ENCODE measurements at places on chromosomes 5 and 9.

GRCh38 chr9:89808076-89808755 is 203.4 kb downstream of the GADD45G start:
- no peak for DNase-seq

GRCh38 chr9:2859776-2860379 is 16.0 kb upstream of the PUM3 start:
- DNase-seq: no peak

GRCh38 chr9:113620377-113621161 is 157.0 kb downstream of the RGS3 start:
- DNase-seq: no peak

- DNase-seq: no peak
These were observed 25.9 kb downstream of the QRFP start for GRCh38 chr9:130870491-130871381.

- DNase-seq: no peak
These were observed 258.6 kb downstream of the ASTN2 start for GRCh38 chr9:117156144-117156688.

GRCh38 chr9:27404661-27405060 is 107.7 kb upstream of the EQTN start:
- no peak for DNase-seq
